NT2/D1 (cell line): ENCODE measurements at places on chromosomes 4 and X.

GRCh38 chrX:856566-857290 lies 226.1 kb downstream of the SHOX start:
- DNase-seq, result no peak

DNA sequence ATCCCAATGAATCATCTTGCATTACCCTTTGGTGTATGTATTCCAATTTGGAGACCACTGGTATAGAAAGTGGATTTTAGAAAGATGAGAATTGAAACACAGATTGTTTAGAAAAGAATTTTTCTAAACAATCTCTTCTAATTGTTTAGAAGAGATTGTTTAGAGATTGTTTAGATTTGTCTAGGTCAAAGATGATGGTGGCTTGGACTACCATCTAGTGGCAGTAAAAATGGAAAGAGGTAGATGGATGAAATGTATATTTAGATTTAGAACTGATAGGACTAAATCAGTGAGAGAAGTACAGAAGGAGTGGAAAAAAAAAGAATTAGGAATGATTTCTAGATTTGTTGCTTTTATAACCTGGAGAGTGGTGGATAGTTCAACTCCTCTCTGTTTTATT lies 70.6 kb downstream of the ARSJ start:
- no peak for DNase-seq

DNA sequence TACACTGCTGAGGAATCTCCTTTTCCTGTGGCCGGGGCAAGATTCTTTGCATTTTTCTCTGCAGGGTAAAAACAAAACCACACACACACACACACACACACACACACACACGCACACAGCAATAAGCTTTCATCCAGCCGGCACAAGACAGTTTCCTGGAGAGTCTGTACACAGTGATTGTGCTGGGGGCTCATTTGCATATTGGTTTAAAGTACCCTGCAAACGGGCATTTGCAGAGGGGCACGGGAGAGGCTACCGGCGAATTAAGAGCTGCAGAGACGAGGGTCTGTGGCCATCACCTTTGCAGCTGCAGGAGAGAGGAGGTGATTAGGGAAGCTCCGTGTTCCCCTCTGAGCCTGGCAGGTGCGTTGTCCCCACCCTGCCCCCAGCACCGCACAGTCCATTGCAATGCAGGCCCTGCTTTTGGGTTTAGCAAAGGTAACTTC lies 219.9 kb downstream of the SHOX start:
- DNase-seq, result no peak

GRCh38 chrX:119758731-119759247 lies 401 bp downstream of the SOWAHD start:
- DNase-seq, result no peak

DNA sequence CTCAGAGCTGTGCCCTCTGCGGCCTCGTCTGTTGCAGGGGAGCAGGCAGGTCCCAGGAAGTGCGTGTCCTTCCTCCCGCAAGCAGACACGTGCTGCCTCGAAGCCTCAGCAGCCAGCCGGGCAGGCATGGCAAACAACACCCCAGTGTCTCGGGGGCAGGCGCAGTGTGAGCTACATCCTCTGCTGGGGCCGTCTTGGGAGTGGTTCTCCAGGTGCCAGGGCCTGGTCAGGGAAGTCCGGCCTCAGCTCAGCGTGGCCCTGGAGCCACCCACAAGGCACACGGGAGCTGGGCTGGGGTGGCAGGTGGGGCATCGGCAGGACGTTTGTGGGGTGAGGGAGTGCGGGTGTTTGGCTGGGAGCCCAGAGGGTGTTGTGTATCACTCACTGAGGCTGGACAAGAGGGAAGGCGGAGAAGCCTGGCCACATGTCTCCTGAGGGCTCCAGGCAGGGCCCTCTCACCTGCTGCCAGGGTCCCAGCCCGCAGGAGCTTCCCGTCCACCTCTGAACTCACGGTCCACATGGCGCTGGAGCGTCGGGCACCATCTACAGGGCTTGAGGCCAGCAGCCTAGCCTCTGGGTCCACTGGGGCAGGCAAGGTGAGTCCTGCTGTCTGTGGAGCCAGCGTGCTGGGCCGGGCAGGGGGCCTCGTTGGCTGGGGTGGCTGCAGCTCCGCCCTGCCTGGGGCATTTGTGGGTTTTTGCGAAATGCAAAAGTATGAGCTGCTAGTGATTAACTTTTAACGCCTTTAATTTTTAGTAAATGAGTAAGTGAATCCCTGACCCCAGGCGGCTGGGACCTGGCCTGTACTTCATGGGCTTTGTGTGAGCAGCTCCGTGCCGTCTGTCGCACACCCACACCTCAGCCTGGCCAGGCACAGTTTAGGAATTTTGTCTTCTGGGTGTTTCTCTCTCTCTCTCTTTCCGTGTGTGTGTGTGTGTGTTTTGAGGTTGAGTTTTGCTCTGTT lies 17.3 kb upstream of the UVSSA start:
- DNase-seq, result no peak

DNA sequence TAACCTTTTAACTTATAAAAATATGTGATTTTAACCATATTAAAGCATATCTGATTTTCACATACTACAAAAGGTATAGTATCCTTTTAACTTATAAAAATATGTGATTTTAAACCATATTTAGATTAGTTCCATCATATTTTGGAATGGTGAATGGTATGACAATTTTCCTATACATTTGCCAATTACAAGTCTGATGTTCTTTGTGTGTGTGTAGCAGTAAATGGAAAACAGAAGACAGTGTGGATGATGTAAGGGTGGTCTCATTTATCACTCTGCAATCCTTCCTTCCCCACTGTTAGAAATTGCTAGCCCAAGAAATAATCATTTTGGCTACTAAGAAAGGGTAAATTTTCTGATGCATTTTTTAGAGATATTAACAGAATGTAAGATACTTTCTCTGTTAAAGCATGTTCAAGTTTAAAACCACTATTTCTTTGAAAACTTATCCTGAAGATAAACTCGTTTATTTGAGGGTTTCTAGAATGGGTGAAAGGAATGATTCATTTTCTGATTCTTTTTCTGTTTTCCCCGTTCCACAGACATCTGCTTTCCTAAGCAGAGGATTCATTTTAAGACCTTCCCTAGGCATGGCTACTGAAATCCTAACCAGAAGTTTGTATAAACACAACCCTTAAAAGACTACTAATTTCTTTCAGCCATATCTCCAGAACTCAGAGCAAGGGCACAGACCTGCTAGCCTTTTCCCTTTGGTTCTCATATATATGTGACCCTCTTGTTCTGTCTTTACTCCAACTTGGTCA lies 21.0 kb downstream of the NUDT6 start:
- DNase-seq, result no peak

DNA sequence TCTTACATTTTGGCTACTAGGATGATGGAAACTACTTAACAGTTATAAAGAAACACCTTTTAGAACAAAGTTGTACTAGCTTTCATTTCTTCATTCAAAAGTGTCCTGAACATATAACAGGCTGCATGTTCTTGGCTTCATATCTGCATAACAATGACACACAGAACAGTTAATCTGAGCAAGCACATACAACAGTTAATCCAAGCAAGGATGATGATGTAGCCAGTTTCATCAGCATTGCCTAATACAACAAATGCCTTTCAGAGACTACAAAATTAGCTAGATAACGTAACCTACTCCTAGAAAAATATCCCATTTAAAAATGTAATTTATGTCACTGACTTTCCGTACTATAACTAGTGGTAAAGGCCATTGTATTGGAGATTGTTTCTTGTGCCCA lies 182.1 kb downstream of the SCFD2 start:
- no peak for DNase-seq

DNA sequence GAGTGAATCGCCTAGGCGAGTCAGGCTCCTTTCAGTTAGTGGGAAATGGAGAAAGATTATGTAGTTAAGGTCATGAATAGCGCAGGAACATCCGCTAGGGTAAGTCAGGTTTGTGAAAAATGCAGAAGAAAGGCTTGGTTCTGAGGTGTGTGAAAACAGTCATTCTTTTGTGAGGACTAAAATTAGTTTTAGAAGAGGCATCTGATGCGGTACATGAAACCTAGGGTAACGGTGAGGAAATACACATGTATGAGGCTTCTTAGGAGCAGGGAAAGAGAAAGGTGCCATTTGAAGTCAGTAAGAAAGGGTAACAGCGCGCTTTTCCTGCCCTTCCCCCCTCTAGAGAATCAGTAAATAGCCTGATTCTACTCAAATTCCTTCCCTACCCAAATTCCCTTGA lies 570 bp upstream of the RNF128 start:
- DNase-seq, result no peak

- DNase-seq, result no peak
Measured at GRCh38 chr4:85776096-85776495, 301.1 kb downstream of the ARHGAP24 start.

- DNase-seq, result no peak
Measured at GRCh38 chr4:88792268-88792781, 94.7 kb upstream of the NAP1L5 start.

DNA sequence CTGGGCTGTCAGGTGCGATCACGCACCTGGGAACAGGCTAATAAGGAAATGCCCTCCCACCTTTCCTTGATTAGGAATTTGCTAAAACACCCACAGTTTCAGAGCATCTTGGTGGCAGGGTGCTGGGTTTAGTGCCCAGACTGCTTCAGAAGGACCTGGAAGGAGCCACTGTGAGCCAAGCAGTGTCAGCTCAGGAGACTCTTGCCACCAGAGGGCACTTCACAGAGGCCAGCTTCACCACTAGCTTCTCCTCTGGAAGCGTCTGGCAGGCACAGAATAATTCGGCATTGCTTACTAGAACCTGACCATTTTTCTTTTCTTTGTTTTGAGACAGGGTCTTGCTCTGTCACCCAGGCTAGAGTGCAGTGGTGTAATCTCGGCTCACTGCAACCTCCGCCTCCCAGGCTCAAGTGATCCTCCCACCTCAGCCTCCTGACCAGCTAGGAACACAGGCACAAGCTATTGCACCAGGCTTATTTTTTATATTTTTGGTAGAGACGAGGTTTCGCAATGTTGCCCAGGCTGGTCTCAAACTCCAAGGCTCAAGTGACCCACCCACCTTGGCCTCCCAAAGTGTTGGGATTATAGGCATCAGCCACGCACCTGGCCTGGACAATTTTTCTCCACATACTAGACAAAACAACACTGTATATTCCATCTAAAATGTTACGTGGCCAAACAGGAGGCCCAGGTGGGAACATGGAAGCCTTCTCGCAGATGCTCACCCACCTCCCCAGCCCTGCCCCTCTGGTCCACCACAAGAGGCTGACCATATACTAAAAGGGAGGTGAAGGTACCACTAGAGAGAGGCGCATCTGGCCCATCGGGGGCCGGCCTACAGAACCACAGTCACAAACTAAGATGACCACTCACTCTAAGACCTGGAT lies 14.1 kb downstream of the NOP14 start:
- DNase-seq, result no peak

DNA sequence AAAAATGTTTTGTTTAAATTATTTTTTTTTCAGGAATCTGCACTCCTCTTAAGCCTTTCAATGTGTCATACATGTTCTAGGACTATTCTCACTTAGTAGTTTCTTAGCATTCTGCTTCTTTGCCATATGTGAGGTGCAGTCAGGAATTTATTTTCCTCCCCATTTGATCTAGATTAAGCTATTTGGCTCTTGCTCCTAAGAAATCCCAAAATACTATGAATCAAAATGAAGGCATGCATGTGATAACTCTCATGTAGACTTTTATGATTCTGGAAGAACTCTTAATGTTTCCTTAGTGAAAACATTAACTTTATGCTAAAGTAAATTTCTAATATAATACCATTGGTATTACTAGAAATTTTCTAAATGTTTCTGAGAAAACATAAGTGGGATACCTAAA lies 664.5 kb downstream of the RAPGEF2 start:
- no peak for DNase-seq

GRCh38 chr4:78297116-78297800 lies 240.1 kb downstream of the FRAS1 start:
- no peak for DNase-seq

- no peak for DNase-seq
Measured at GRCh38 chrX:9958183-9958582, 9.0 kb upstream of the CLDN34 start.

GRCh38 chr4:958696-959337 lies 14.6 kb downstream of the DGKQ start:
- DNase-seq, result no peak

- no peak for DNase-seq
Measured at GRCh38 chr4:150211799-150212445, 133.7 kb downstream of the DCLK2 start.

GRCh38 chrX:107547621-107548020 lies 80.7 kb upstream of the PRPS1 start:
- no peak for DNase-seq

- no peak for DNase-seq
Measured at GRCh38 chr4:78684325-78685079, 91.6 kb upstream of the BMP2K start.

DNA sequence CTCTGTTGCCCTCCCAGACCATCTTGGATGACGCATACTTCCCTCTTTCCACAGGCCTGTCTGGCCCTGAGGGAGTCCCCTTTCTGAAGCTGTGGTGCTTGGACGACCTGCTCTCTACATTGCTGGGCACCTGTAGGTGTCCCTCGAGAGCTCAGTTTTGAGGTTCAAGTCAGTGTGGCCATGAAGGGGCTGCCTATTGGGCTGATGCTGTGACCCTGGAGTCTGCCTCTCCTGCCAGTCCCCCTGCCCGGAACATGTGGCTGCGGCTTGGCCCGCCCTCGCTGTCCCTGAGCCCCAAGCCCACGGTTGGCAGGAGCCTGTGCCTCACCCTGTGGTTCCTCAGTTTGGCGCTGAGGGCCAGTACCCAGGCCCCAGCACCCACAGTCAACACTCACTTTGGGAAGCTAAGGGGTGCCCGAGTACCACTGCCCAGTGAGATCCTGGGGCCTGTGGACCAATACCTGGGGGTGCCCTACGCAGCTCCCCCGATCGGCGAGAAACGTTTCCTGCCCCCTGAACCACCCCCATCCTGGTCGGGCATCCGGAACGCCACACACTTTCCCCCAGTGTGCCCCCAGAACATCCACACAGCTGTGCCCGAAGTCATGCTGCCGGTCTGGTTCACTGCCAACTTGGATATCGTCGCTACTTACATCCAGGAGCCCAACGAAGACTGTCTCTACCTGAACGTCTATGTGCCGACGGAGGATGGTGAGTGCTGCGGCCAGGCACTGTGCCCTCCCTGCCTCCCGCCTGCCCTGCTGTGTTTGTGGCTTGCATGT lies 3.0 kb downstream of the NLGN3 start:
- DNase-seq, result no peak

- no peak for DNase-seq
Measured at GRCh38 chr4:42541647-42542046, 115.3 kb downstream of the ATP8A1 start.
